ENCODE measurements at places on chromosomes 12 and 14.

- no peak for DNase-seq
Measured at GRCh38 chr14:101365329-101366158, 195.8 kb upstream of the DIO3 start.

GRCh38 chr12:85794531-85794930 is 41.7 kb downstream of the RASSF9 start:
- no peak for DNase-seq

DNA sequence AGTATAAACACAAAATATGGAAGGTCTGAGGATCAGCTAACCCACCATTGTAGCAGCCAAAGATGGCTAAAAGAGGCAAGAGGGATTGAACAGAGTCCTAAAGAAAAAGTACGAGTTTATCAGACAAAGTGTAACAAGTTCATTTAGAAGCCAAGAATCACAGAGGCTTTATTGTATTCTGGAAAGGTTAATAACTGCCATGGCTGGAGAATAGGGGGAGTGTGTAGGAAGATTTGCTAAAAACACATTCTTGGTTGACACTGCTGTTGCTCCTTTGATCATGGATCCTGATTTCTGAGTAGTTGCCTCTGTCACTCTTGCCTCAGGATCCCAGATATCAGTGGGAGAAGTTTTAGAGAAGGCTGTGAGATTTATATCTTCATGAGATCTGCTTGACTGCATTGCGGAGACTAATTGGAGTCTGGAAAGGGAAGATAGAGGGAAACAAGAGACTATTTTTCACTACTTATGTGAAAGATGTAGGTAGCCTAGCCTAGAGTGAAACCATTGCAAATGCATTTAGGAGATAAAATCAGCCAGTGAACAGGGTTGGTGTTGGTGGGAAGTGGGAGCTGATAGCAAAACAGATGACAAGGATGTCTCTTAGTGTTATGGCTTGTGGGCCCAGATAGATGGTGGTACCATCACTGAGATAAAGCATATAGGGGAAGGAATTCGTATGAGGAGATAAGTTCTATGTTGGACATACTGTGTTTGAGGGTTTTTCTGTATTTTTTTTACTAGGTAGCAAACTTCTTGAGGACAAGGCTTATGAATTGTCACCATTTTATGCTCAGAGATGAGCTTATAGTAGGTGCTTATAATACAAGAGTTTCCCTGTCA is 402.9 kb upstream of the PDE3A start:
- DNase-seq: no peak

DNA sequence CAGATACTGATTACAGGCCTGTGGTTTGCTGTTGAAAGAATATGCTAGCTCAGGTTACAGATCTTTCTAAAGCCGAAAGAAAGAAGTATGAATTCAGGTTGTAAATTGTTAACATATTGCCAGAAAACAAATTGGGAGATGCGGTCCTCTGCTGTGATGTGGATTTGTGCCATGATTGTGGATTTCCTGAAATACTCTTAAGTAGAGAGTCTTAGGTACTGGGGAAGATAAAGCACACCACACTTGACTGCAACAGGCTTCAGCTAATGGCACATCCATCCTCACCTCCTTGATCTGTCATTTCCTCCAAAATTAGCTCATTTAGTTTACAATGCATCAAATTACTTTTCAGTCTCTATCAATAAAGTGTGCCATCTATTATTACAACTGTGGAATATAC is 279.2 kb downstream of the SYT1 start:
- DNase-seq: no peak

DNA sequence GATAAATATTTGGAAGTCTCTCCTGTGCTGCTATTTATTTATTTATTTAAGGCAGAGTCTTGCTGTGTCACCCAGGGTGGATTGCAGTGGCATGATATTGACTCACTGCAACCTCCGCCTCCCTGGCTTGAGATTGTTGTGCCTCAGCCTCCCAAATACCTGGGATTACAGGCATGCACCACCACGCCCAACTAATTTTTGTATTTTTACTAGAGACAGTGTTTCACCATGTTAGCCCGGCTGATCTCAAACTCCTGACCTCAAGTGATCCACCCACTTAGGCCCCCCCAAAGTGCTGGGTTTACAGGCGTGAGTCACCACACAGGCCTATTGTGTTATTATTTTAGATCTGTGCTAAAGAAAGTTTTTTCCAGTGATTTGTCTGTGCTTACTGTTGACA is 225.2 kb downstream of the CCER1 start:
- DNase-seq: no peak

GRCh38 chr14:24113801-24114531 is 611 bp upstream of the DCAF11 start:
- DNase-seq: peak; percentile 73

GRCh38 chr12:71949646-71950045 is 11.0 kb downstream of the TPH2 start:
- DNase-seq: no peak

DNA sequence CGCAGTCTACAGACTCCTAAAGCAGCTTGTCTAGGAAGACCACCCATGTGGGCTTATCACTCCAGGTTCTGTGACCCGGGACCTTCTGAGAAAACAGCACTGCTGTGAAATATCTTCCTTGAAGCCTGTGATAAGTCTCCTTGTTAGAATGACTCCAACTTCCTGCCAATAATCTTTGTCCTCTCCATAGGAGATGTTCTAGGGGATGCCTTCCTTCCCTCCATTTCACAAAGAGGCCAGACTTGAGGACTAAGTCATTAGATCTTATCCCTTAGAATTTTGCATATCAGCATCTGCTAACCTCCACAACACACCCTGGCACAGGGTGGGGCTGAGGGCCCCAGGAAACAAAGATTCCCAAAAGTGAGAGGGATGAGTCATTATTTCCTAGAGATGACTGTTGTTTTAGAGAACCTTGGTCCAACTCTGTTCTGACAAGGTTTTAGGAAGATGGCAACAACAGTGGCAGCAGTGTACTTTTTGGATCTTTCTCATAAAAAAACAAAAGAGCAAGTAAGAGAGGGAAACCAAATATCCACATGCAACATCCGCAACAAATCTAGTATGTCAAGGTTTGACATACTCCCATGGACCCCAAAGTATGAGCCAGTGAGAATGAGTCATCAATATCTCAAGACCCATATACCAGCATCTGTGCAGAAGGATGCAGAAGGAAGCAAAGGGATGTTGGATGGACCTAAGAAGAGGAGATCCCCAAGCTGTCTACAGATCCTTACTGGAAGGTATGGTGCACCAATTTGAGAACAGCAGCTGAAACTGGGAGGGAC is 6.0 kb downstream of the LTB4R start:
- no peak for DNase-seq

GRCh38 chr12:66661357-66661756 is 17.5 kb downstream of the GRIP1 start:
- DNase-seq: no peak

GRCh38 chr12:98530068-98530467 is 14.7 kb downstream of the TMPO start:
- DNase-seq: no peak

GRCh38 chr12:52772188-52772587 is 5.0 kb downstream of the KRT76 start:
- no peak for DNase-seq

DNA sequence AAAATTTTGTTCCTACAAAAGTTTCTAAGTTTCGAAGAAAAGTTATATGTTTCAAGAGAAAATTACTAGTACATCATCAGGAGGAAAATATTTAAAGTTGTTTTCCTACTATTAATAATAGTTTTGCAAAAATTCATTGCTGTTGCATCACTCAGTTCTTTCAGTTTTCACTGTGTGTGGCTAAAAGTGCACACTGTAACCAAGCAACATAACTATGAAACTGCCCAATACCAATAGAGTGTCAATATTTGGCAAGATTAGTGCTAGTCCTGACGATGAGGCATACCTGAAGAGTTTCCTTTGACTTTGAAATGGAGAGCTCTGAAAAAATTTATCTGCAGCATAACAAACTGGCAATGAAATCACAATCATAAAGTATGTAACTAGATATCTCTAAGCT is 194.3 kb downstream of the CPNE8 start:
- no peak for DNase-seq

DNA sequence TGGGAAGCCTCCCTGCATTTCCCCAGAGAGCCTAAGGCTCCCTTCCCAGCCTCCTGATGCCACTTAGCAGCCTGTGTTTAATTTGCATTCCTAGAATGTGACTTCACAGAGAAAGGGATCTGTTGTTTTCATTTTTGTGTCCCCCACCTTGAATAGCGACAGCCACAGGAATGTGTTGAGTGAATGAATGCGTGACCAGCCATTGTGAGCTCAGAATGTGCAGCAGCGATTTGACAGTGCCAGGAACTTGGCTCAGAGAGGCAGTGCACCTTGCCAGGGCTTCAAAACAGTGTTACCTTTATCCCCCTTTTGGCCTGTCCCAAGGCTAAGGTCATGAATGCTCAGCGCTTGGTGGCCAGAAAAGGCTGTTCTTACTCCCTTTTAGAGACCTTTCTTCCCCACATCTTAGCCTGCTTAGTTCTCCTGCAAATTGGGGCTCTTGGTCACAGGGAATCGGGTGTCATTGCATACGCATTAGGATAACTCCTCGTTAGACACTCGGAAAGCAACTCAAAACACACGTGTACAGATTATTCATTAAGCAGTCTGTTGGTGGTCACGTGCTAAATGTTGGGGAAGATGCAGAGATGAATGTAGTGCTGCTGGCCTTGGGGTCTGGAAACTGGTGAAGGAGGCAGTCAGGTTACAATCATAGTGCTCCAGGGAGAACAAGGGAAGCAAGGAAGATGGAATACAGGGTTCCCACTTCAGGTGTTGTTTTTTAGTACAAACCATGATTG is 9.8 kb downstream of the NTF3 start:
- DNase-seq: no peak

- DNase-seq: no peak
Measured at GRCh38 chr12:5210179-5210922, 166.7 kb downstream of the KCNA5 start.

- no peak for DNase-seq
Measured at GRCh38 chr12:91172096-91172495, 10.5 kb downstream of the DCN start.

- DNase-seq: peak; percentile 28
Measured at GRCh38 chr12:76032043-76032981, 736 bp upstream of the PHLDA1 start.

DNA sequence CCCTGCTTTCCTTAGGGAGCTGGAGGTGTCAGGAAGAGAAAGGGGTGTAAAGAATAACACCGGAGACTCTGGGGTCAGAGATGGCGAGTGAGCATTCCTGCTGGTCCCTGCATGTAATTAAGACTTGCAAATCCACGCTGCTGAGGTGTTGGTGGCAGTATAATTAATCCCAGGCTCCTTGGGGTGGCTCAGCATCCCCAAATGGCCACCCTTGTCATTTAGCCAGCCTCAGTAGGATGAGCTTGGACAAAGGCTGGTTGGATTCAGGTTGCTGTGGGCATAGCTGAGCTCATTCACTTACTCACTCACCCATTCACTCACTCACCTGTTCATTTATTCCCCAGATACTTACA is 174.4 kb upstream of the RPH3A start:
- DNase-seq: no peak

- DNase-seq: no peak
Measured at GRCh38 chr12:49331380-49332222, 5.4 kb downstream of the C1QL4 start.

- no peak for DNase-seq
Measured at GRCh38 chr12:69331519-69331908, 16.7 kb upstream of the LYZ start.

DNA sequence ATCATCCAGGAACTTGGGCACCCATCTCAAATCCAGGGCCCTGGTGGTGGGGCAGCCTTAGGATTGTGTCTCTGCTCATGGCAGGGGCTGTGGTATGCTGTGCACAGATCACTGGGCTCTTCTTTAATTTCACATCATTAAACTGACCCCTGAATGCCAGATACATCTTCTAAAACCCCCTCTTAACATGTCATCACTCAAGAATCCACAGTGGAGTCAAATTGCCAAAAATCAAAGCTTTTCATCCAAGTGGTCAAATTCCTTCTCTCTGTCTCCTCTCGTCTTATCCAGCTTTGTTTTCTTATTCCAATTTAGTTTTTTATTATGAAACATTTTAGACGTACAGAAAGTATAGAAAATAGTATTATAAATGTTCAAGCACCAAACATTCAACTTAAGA is 97.5 kb downstream of the ADCK1 start:
- DNase-seq: no peak

GRCh38 chr14:67941456-67942018 is 122.0 kb downstream of the RAD51B start:
- no peak for DNase-seq

DNA sequence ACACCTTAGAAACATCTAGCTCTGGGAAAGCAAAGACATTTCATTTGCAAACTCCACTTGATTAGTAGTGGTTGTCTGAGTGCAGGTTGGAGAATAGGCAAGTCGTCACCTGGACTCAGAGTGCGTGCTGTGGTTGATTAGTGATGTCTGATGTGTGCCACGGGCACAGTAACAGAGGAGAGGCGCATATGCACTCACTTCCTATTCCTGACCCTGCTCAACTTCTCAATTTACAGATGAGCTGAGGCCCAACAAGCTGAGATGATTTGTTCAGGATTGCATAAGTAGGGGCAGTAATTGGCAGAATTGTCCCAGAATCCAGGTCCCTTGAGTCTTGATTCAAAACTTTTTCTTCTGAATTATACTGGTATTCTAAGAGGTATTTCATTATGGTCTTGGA is 44.9 kb downstream of the ADCK1 start:
- no peak for DNase-seq

DNA sequence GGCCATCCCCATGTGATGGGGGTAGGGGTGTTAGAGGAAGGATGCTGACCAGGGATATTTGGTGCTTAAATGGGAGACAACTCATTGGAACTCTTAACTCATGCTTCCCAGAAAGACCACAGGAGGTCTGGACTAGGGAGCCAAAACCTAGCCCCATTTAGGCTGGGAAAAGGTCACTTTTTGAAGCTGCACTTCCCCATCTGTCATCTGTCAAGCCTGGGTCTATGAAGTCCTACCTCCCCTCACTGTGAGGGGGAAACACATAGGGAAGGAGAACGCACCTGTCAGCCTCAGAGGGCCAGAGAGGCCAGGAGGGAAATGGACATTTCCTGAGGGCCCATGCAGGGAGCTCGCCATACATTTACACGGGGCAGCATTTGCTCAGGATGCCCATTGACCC is 321.0 kb downstream of the BCL11B start:
- DNase-seq: no peak

DNA sequence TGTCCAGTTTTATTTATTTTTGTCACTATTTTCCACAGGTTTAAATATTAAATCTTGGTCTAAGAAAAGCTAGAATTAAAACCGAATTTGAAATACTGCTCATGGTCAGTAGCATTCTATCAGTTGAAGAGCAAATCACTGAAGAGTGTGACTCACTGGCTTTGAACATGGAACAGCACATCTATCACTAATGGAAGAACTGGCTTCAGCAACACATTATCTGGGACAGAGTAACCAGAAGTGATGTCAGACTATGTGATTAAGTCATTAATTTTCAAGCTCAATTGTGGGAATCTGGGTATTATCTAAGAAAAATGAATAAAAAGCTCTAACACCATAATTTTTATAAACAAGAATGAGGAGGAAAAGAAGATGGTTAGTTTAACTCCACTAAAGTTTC is 527.5 kb downstream of the TMTC2 start:
- no peak for DNase-seq

GRCh38 chr14:57692671-57693070 is 173.2 kb downstream of the SLC35F4 start:
- DNase-seq: no peak

Data from activated T-cell treated with anti-CD3 and anti-CD28 coated beads for 24 hours (primary cell).